Fibroblast of skin of right biceps (primary cell): ENCODE measurements at places on chromosomes 5 and 9.

GRCh38 chr5:125578551-125578950 lies 832.1 kb upstream of the ZNF608 start:
- DNase-seq = peak; percentile 41

DNA sequence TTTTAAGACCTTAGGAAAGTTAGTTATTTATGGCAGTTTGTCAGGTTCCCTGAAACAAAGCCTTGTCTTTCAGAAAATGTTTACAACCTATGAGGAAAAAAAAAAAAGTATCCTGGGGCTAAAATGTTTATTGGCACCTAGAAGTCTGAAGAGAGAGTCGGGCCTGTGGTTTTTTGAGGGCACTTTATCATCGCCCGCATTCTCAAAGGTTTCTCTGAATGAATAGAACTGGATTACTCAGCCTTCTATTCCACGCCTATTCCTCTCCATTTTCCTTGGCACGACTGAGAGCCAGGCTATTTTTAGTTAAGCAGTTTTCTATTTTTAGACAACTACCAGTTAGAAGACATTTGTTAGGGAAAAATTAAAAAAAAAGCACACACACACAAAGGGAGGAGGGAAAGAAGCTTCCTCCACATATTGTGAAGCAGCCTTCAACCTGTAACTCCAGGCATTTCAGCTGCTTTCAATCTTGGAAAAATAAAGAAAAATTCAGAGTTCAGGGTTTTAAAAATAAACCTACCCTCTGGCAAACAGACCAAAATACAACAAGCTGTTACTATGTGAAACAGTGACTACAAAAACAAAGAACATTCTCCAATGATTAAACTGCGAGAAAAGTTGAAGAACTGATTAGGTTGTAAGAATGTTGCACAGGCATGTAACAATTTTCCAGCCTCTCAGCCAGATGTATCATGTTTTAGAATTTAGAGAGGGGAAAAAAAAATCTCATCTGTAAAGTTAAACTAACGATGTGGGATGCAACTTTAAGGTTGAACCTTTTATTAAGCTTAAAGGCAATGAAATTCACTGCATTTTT lies 97.0 kb downstream of the MEF2C start:
- peak; percentile 97 for DNase-seq

GRCh38 chr9:14148501-14149103 lies 165.3 kb downstream of the NFIB start:
- peak; percentile 23 for DNase-seq

- no peak for DNase-seq
Measured at GRCh38 chr9:134809292-134809691, 71.3 kb upstream of the FCN2 start.

DNA sequence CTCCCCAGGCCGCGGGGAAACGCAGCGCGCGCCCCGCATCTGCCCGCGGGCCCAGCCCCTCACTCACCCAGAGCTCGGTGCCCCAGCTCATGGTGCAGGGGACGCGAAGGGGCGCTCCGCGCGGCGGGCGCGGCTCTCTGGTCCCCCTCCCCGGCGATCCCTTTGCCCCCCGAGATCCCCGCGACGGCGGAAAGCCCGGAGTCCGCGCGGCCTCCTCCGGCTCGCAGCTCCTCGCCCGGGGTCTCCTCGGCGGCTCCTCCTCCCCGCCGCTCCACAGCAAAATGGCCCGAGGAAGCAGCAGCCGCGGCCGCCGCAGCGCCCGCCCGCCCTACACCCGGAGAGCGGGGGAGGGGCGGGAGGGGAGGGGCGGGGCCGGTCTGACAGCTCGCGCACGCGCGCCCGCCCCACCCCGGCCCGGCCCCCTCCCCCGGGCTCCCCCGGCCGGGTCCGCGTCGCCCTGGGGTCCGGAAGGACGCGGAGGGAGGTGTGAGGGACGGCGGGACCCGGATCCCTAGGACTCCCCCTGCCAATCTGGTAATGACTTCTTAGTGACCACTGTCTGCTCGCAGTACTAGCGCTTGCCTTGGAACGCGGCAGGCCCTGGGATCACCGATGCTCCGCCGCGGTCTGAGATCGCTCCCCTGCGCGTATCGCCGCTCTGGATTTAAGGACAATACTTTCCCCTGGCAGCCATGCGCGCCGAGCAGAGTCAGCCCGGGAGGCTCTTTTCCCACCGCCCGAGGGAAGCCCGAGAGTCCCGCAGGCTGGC lies at the start of gene FNBP1:
Gene FNBP1, minus strand, starts transcription at position 305 of the 769 bp plus-strand sequence. Its CDS starts 214 bp downstream, at position 91.
- DNase-seq = peak; percentile 79
